ENCODE measurements at places on chromosomes 2 and 18.

DNA sequence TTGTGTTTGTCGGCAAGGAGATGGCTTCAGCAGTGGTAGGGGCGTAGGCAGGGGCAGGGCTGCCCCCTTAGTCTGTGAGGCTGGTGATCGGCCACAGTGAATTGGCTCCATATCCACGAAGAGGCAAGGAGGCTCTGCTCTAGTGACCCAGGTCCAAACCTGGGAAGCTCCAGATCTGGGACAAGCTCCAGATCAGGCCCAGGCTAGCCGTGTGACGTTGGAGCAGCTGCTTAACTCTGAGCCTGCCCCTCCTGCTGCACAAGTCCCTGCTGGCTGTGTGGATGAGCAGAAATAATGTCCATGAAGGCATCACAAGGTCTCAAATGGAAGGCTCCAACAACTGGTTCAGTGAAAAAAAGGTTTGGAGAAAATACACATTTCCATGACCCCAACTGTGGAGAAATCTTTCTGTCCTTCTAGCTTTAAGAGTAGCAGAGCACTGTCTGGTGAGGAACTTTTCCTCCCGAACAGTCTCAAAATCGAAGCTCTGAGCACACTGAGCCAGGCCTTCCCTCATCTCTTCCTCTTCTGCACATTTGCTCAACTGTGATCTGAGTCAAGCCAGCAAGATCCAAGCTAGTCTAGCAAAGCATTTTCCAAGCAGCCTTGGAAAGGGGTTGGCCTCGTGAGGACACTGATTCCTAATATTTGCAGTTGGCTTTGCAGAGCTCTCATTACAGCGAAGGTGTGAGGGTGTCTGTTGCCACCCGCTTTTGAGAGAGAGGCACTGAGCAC lies 67.0 kb upstream of the TCF7L1 start:
- DNase-seq: no peak

DNA sequence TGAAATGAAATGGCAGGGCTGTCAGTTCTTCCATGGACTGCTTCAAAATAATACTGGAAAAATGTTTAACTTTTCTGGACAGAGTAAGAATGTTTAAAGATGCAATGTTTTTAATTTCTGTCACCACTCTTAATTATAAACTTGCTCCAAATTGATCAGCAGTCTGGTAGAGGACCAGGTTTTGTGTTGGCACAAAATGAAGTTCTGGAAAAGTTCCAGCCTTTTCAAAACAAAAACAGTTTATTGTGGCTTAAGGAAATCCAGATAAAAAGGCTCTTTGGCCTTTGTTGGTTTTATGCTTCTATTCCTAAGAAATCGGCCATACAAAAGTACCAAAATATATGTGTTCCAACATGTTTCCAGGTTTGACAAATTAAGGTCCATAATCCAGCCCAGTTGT lies 48.8 kb downstream of the PTRHD1 start:
- DNase-seq: no peak

- no peak for DNase-seq
Observed at GRCh38 chr2:85583667-85584353, 421 bp upstream of the VAMP5 start.

DNA sequence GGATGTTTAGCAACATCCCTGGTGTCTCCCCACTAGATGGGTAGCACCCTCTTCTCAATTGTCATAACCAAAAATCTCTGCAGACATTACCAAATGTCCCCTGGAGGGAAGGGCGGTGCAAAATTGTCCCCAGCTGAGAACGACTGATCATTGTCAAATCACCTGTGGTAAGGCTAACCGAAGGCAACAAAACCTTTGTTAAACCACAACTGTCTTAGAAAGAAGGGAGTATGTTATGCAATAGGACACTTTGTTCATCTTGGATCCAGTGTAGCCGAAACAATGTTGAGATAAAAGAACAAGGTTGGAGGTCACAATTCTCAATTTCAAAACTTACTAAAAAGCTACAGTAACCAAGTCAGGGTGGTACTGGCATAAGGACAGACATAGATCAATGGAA lies 50.3 kb upstream of the ST3GAL5 start:
- no peak for DNase-seq

DNA sequence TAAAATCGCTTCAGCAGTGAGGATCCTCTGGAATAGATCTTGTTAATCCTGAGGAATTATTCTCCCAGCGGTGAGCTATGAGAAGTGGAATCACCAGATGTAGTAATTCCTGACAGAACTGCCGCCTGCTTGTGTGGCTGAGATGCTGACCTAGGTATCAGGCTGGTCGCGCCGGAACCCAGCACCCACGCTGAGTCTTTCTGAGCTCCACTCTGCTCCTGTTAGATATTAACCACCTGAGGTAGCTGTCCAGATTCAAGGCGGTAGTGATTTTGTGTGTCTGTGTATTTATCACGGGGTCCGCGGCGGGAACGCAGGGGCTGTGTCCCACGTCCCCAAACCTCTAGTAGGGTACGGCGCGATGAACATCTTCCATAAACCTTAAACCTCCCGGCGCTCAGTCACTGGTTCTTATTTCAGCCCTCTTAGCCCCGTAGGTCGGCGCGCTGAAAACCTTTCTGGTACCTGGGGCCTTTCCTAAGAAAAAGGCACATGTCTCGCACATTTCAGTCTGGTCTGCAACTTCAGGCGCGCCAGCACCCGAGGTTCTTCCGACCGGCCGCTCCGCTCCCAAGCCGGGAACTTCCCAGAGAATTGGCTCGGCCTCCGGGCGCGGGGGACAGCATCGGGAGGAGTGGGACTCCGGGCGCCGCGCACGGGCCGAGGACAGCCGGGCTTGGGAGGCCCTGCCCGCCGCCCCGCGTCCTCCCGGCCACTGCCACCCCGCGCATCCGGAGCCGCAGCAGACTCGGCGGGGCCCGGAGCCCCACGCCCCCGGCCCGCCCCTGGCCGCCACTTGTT lies 542 bp upstream of the CNNM3 start:
- no peak for DNase-seq

GRCh38 chr18:10258836-10259474 lies 195.5 kb upstream of the APCDD1 start:
- no peak for DNase-seq

GRCh38 chr2:215728504-215729065 lies 284.8 kb downstream of the MREG start:
- DNase-seq: no peak

- DNase-seq: no peak
Observed at GRCh38 chr2:128646691-128647090, 328.0 kb upstream of the HS6ST1 start.

DNA sequence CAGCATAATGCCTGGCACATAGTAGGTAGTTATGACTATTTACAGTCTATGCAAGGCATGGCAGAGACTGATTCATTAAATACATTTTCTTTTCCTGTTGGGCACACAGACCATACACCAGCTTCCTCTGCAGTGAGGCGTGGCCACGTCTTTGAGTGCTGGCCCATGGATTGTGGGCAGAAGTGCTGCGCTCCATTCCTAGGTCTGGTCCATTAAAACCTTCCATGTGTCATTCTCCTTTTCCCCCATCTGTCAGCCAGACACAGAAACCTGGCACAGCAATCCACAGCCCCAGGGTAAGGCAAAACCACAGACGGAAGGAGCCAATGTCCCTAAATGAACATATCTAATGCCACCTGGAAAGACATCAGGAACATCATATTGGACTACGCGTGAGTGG lies 141.9 kb downstream of the TTC32 start:
- DNase-seq: no peak

DNA sequence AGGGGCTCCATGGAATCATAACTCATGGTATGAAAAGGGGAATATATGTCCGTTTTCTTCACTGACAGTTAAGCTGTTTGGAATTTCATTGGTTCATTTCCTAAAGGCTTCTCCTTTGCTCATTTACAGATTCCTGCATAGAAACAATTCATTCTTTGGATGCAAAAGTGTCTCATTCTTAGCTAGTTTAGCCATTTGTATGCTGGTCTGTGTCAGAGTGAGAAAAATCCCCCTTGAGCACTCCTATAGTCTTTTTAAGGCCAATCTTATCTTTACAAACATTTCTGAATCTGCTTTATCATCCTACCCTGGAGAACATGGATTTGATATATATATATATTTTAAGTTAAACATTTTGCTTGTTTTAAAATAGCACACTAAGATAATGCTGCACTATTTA lies 1260.9 kb upstream of the NRXN1 start:
- no peak for DNase-seq

- no peak for DNase-seq
Observed at GRCh38 chr2:88606371-88607030, 20.8 kb downstream of the EIF2AK3 start.

DNA sequence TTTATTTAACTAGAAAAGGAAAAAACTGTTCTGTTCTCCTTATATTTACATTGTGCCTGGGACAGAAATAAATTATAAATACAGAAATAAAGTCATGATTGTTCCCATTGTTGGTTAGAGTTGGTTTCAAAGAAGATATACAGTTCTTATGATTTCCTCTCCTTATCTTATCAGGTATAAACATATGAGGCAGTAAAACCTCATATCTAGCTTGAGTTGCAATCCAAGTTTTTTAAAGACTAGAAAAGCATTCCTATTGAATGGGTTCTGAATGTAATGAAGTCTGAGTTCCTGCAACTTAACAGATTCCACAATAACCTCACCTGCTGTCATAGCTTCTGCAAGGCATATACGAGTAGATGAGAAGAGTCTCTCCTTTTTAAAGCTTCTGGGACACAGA lies 114.7 kb upstream of the CAVIN2 start:
- no peak for DNase-seq

DNA sequence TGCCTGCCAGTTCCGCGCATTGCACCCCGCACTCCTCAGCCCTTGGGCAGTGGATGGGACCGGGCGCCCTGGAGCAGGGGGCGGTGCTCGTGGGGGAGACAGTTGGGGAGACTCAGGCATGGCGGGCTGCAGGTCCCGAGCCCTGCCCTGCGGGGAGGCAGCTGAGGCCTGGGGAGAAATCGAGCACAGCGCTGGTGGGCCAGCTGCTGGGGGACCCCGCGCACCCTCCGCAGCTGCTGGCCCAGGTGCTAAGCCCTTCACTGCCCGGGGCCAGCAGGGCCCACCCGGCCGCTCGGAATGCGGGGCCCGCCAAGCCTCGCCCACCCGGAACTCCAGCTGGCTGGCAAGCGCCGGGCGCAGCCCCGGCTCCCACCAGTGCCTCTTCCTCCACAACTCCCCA lies 488.8 kb upstream of the CHST9 start:
- no peak for DNase-seq

DNA sequence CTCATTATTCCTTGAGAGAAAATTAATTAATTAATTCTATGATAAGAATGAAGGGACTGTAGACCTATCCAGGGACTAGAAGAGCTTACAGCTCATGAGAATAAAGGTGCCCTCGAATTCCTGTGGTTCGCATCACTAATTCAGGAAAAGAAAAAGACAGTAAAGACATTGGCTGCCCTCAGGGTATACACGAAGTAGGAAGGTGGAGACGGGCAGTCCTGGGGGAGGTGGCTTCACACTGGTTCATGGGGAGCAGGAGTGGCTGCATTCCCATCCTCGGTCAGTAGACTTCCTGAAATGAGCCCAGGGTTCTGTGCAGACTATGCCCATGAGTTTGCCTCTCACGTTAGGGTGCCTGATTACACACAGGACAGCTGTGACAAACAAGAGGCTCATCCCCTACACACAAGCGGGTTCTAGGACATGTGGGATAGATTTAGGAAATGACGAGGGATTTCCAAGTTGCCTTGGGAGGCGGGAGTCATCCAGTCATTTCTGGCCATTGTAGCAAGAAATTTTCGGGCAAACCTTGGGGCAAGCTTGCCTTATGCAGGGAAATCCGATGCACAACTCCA lies 282.2 kb downstream of the CYP26B1 start:
- DNase-seq: no peak

DNA sequence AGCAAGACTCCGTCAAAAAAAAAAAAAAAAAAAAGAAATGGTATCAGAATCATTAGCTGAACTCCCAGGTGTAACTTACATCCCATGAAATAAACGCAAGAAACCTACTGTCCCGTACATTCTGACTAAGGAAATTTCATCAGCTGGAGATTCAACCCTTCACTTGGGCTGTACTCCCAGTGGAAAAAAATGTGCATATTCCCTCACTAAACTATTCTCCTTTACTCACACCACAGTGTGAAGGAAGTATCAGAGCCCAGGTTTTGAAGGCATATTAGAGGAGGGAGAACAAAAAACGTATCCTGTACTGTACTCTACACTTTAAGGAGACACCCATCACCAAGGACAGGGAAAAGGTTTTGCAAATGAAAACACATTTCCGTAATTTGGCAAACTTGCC lies 64.3 kb downstream of the DNER start:
- no peak for DNase-seq

DNA sequence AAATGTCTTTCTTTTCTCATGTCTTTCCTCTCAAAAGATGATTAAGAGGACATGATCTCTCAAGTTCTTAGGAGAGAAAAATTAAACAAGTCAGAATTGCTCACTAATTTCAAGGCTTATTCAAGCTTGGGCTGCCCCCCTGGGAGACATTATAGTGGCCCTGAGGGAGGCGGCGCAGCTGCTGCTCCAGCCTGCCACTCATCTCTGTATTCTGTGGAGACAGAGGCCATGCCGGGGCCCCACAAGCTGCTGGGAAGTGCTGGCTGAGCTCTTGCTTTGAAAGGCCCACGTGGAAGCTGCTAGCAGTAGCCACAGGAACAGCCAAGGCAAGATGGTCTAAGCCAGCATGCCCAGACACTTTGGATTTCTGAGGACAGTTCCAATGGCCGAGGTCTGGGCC lies 267.4 kb downstream of the LNPK start:
- DNase-seq: no peak

DNA sequence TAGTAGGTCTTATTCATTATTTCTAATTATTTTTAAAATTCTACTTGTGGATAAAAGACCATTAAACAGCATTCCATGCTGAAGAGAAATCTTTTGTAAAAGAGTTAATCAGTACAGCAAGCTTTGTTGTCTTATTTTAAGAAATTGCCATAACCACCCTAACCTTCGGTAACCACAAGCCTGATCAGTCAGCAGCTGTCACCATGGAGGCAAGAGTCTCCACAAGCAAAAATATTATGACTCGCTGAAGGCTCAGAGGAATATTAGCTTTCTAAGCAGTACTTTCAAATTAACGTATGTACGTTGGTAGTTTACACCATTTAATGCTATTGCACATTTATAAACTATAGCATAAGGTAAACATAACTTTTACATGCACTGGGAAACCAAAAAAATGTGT lies 650.5 kb upstream of the LINC00305 start:
- no peak for DNase-seq

DNA sequence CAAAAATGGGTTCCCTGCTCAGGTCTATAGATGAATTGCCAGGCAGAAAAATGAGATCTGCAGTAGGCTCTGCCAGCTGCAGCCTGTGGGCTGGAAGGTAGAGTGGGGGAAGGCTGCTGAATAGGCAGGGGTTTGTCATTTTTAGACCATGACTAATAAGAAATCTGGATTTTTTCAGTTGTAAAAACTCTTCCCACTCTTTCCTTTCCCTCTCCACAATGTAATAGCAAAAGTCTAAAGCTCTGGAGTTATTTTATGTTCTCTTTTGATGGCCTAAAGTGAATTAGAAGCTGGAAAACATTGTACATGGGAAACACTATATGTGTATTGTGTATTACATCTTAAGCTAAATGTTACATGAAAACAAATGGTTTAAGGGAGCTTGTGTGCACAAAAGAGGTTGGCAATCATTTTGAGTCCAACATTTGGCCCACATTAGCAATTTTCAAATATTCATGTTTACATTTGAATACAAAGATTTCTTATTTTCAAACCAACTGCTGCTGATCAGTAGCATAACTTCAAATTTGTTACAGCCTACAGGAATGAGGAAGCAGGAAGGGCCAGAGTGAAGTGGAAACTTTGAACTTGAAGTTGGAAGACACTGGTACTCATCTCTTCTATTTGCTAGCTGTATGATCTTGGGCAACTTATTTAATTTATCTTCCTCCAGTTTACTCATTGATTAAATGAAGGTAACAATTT lies 407.1 kb downstream of the SLC4A3 start:
- DNase-seq: no peak

All from stimulated activated CD8-positive, alpha-beta memory T cell treated with anti-CD3 and anti-CD28 coated beads, Interleukin-7, amount 100 ng/mL, for 1 hour (primary cell).